Amygdala (tissue), 56 donors: ENCODE measurements at places on chromosomes 7 and 10.

DNA sequence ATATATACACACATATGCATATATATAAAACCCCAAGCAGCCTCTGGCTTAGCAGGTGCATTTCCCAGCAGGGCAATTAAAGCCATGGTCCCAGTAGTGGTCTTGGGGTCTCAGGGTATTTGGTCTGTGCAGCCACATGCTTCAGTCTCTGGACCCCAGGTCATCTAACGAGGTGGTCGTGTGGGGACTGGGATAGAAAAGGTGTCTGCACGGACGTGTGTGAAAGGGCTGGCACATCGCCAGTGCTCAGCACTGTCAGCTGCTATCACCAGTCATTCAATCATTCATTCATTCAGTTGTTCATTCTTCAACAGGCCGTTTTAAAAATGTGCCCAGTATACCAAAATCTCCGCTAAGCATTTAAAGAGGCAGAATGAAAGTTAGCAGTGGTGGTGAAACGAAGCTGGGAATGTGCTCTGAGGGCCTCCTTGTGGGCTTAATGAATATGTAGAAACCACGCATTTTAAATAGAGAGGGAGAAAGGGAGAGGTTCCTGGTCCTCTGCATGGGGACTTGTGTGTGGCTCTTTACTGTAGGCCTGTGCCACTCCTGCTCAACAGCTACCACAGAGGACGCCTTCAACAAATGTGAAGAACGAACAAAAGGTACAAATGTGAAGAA lies 170.4 kb downstream of the EGFR start:
- no peak for DNase-seq

GRCh38 chr10:52566471-52567246 lies 205.9 kb downstream of the MBL2 start:
- no peak for DNase-seq

- no peak for DNase-seq
Measured at GRCh38 chr7:157010588-157011332, at the start of gene MNX1. Gene MNX1, minus strand, starts transcription at chr7:157010663. Its CDS starts 313 bp downstream, at chr7:157010350.

- DNase-seq, result no peak
Measured at GRCh38 chr10:34121125-34121753, 693.9 kb downstream of the PARD3 start.

DNA sequence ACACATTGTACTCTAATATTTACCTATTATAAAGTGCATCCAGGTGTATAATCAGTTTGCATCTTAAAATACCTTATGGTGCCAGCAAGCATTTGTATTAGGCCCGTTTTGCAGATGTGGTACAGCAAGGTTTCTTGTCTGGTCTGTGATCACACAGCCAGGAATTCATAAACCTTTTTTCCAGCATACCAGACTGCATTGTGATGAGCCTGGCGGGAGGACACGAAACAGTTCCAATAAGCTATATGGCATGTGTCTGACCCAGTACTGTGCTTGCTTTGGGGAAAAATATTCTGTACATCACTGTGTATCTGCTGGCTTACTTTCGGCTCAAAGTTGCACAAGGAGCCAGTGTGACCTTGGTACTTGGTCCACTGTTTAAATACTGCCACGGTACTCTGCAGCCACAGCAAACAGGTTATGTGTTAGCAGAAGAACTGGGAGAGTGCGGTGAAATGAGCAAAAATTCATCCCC lies 36.3 kb downstream of the CHN2 start:
- DNase-seq, result no peak

DNA sequence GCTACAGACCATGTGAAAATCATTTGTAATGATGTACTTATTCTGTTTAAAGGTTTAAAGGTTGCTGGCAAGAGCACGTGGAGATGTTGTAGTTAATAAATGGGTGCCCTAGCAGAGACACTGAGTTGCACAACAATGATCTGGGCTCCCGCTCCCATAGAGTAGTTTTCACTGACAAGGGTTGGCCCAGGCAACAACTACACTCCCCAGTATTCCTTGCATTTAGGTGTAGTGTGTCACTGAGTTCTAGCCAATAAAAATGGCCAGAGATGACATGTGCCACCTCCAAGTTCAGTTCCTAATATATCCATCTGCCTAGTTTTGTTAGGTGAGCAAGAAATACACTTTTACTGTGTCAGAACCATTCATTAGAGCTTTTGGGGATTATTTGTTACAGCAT lies 392.1 kb upstream of the MTPN start:
- no peak for DNase-seq
